ENCODE measurements at places on chromosomes 2 and 18. TPM values are rescaled to one million over a fixed set of nuclear protein-coding genes. Genes with fewer than 3 reads are reported as not detected.

The ANO7 gene
- 0.36 TPM for total RNA-seq

The PPP1R1C gene
- total RNA-seq = 0.28 TPM

The RNF144A gene
- total RNA-seq = 0.28 TPM

The DNAJC5G gene
- not detected for total RNA-seq

The UPP2 gene
- not detected for total RNA-seq

The CFAP65 gene
- total RNA-seq = not detected

The USP34 gene
- total RNA-seq = 128 TPM

The LIMS4 gene
- total RNA-seq = 2.5 TPM

The SP140L gene
- 9.2 TPM for total RNA-seq

The LRRC30 gene
- not detected for total RNA-seq

GRCh38 chr2:29124504-29124903, 9.3 kb downstream of the CLIP4 start:
- DNase-seq = no peak

DNA sequence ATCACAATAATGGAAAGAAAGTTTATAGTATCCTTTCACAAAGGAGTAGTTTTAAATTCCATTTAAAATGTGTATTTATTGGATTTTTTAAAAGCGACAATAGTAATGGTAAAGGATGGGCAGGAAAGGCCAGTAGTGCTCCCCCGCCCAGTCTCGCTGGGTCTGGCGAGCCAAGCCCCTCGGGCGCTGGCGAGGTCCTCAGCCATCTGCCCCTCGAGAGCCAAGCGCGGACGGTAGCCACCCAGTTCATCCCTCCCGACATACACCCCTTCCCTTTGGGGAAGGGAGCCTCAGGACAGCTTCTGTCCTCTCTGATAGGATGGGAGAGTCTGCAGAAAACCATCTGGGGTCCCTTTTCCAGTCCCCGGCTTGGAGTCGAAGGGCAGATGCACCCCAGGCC, 45.2 kb downstream of the BOLA3 start:
- DNase-seq = no peak

- DNase-seq = no peak
These were observed 563.4 kb downstream of the XIRP2 start for GRCh38 chr2:167451496-167452289.

- DNase-seq = no peak
These were observed 327.4 kb upstream of the CWC22 start for GRCh38 chr2:180334514-180334913.

GRCh38 chr2:138243372-138243771, 258.2 kb upstream of the SPOPL start:
- no peak for DNase-seq

DNA sequence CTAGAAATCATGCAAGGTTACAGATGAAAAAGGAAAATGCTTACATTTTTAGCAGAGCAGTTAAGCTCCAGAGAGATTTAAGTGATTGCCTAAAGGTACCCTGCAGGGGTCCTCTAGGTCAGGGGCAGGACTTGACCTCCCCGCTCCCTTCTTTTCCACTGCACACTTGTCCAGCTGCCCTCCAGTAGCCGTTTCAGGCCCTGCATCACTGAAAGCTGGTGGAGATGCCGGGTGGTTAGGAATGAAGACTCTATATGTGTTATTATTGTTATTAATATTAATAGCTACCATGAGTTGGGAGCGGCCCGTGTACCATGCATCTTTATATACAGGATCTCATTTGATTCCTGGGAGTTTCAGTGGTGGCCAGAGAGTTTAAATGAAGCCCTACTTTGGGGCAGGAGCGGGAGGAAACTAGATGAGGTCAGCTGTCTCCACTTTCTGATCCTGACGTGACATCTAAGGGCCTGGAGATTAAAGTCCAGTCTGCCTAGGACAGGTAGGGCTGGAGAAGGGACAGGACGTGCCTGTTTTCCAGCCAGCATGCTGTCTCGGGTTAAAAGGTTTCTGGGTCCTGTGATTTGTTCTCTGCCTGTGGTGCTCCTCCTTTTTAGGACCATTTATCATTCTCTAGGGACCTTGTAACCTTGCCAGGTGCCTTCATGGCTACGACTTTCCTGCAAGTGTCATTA, 2.1 kb downstream of the TMEM37 start:
- no peak for DNase-seq

DNA sequence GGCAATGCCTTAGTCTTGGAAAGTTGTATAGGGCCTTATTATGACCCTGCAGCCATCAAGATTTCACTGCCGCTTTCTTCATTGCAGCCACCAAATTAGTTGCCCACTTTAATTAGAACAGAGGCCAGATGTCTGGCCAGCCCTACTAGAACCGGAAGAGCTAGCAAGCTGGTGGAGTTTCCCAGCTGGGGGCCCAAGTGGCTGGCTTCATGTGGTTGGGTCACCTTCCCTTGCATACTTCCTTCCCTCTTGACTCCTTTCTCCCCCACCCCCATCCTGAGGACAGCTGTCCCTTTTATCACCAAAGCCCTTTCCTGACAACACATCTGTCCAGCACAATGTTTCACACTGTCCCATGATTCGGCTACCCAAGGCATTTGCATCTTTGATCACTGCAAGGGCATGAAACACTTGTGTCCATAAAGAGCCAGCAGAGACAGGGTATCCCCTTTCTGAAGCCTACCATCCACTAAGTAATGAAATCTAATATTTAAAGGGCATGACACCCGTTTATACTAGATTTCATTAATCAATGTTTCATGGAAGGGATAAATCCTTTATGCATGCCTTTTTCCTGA, 187.2 kb downstream of the BCL11A start:
- no peak for DNase-seq

- no peak for DNase-seq
These were observed 114.5 kb upstream of the SMAD2 start for GRCh38 chr18:48044944-48045343.

GRCh38 chr2:160784034-160784433, 290.4 kb upstream of the RBMS1 start:
- DNase-seq = no peak

DNA sequence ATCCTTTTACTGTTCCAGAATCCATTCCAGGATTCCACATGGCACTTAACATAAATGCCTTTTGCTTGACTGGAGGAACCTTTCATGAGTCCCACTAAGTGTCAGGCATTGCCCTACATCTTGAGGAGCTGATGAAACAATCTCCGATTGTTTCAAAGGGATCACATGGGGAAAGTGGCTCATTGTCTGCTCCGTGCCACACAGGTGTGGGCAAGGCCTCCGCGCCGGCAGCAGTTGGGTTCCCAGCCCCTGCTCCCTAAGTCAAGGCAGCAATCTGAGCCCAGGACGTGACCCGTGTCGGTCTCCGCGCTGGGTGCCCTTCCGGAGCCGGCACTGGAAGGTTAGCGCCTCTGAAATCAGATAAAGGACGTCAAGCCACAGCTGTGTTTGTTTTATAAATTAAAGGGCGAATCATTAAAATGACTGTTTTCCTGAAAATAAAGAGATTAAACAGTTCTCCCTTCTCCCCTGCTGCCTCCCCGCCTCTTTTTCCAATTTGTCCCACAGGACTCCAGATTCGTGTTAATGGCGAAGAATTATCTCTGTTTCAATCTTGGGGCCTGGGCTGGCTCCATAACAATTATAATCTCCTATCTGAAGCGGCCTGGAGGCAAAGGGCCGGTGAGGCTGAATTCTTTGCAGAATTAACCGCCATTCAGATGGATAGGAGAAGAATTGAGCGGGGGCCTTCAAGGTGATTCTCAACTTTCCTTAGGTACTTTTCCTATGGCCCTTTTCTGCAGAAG, 84.3 kb upstream of the FZD7 start:
- peak; percentile 21 for DNase-seq

- DNase-seq = peak; percentile 17
These were observed 37.5 kb upstream of the ZNF385B start for GRCh38 chr2:179898873-179899272.

DNA sequence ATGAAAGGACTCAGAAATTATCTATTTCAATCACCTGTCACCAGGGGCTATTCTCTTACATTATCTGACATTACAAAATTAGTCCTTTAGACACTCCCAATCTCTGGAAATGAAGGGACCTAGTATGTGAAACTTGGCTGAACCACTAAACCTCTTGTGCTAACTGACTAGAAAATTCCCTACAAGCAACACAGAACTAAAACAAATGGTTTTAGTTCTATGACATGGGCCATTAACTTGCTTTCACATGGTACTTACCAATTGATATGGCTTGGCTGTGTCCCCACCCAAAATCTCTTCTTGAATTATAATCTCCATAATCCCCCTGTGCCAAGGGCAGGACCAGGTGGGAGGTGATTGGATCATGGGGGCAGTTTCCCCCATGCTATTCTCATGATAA, 16.6 kb downstream of the SERPINE2 start:
- no peak for DNase-seq

DNA sequence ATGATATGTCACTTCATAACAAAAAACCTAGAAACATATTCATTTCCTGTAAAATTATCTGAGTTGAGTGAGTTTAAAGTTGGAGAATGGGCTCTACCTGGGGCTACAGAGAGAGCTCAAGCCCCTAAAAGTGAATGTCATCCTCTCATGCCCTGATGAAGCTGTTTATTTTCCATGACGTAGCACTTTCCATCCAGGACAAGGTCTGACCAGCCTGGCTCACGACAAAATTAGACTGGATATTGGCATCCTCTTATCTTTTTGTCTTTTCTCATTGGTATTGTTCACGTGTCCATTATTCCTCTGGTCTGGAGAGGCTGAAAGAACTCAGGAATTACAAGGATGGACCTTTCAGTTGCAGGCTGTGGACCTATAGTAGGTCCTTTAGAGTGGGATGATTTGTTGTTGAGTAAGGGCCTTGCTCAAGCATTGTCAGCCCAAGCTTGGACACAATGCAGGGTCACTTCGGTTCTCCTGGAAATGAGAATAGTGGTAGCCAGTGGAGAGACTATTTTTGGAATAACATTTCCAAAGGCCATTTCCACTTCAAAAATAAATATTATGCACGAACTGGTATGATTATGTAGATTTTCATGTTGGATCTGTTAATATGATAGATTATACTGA, 24.4 kb upstream of the TDRD15 start:
- no peak for DNase-seq

DNA sequence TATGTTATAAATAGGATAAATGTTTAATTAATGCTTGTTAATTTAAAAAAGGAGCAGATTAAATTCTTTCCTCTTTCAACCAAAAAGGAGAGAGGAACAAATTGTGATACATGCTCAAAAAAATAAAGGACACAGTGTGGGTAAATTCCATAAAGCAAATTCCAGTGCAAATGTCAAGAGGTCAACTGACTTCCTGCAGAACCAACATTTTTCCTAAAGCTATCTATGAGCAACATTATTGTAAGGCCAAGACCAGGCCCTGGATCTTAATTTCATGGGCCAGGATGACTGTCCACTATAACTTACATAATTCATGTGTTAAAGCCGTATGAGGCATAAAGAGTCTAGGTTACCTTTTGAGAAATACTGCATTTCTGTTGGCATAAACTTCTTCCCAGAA, 93.9 kb upstream of the RPE start:
- no peak for DNase-seq

- no peak for DNase-seq
These were observed 344.0 kb upstream of the VWC2L start for GRCh38 chr2:214066862-214067261.

- DNase-seq = no peak
These were observed 1.0 kb upstream of the HJURP start for GRCh38 chr2:233855345-233855744.

GRCh38 chr2:14941151-14941631, 308.7 kb downstream of the LRATD1 start:
- peak; percentile 11 for DNase-seq

- DNase-seq = peak; percentile 24
These were observed 103.9 kb downstream of the TTC32 start for GRCh38 chr2:19797871-19798270.

- DNase-seq = peak; percentile 32
These were observed 10.6 kb upstream of the C2orf74 start for GRCh38 chr2:61151436-61151835.

DNA sequence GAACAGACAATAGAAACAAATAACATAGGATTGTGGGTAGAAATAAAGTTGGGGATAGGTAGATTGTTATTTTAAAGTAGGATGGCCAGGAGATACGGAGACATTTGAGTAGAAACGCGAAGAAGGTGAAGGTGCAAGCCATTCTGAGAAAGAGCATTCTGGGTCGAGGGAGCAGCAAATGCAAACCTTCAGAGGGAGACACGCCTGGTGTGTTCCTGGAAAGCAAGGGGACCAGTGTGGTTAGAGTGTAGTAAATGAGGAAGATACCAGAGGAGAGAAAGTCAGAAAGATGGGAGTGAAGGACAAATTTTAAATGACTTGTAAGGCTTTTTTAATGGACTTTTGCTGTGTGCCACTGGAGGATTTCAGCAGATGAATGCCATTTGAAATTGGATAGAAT, 1.7 kb downstream of the CYP20A1 start:
- DNase-seq = no peak

DNA sequence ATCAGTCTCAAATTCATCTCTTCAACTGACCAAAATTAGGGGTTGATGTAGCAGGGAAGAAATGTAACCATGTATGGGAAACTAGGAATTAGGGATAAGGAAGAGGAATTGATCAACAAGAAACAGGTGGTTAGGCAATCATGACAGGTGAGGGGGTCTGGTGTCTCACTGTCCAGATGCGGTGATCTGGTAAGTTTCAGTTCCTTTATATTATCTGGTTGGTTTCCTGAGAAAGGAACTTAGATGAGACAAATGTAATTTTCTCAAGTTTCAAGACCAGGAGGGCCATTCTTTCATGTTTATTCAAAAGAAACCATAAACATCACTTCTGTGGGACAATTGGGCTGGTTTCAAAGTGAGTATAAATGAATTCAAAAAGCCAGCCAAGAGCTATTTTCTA, 306.2 kb upstream of the KCNJ3 start:
- DNase-seq = no peak

DNA sequence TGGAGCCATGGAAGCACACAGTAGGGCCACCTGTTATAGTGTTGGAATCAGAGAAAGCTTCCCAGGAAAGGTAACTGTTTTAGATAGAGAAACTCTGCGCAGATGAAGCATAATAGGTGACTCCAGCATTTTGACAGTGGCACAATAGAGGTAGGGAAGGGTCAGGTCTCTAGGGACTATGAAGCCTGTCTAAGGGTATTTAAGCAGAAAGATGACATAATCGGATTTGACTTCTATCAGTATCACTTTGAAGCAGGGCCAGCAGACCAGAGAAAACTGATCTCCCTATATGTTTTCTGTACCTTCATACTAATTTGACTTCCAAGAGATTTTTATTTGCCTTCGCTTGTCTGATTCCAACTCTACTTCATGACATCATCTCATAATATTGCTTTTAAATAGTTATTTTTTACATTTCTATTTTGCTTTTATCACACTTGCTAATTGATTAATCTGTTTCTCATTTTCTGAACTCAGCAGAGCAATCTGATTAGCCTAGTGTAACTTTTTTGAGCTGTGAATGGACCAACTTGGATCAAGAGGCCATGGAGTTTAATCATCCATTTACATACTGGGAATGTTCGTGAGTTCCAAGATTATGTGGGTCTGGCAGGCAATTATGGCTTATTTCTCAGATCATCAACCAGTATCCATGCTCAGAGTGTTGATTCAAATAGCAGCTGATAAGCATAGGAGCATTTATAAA, 8.4 kb upstream of the HIBCH start:
- no peak for DNase-seq

GRCh38 chr2:38937548-38937947, 47.9 kb downstream of the ARHGEF33 start:
- no peak for DNase-seq

Measured in IMR-90 (cell line).